ENCODE measurements at places on chromosomes 13 and 19.

- no peak for DNase-seq
These were observed 5.7 kb upstream of the FOXO1 start for GRCh38 chr13:40671956-40672764.

GRCh38 chr13:104816726-104817125 lies 1718.7 kb downstream of the EFNB2 start:
- DNase-seq, result no peak

DNA sequence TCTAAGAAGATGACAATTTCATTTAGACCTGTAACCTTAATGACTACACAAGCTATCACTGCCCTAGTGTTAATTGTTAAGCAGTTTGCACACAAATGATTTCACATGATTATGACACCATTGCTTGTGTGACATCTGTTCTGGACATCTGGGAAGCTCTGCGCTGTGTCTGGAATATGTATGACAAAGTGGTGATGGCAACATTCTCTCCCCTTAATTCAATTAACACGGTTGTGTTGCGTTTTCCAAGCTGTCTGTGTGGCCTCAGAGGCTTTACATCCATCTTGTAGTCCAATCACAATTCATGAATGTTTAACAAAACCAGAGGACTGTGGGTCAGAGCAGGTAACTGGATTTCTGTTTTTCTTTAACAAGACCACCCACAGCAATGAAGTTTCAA lies 204.4 kb downstream of the COG6 start:
- no peak for DNase-seq

DNA sequence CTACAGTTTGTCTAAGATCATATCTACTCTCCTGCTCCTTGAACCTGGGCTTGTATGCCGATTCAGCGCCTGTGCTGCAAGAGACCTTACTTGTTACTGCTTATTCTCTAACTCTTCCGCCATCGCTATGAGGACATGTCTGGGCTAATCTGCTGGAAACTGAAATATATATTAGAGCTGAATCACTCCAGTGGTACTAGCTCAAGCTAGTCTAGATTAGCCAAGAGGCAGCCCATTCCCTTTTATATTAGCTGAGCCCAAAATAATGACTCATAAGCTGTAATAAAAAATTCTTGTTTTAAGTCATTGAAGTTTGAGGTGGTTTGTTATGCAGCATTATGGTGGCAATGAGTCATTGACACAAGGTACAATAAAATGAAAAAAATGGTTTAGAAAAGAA lies 52.8 kb downstream of the SLC6A16 start:
- DNase-seq, result no peak

GRCh38 chr13:31020996-31021395 lies 88.5 kb downstream of the TEX26 start:
- no peak for DNase-seq

GRCh38 chr13:114080739-114081561 lies 51.5 kb downstream of the RASA3 start:
- no peak for DNase-seq

- DNase-seq, result no peak
These were observed 116.8 kb downstream of the FOXO1 start for GRCh38 chr13:40549500-40550094.

GRCh38 chr19:17522988-17523872 lies 11.8 kb downstream of the PGLS start:
- DNase-seq, result peak; percentile 25

DNA sequence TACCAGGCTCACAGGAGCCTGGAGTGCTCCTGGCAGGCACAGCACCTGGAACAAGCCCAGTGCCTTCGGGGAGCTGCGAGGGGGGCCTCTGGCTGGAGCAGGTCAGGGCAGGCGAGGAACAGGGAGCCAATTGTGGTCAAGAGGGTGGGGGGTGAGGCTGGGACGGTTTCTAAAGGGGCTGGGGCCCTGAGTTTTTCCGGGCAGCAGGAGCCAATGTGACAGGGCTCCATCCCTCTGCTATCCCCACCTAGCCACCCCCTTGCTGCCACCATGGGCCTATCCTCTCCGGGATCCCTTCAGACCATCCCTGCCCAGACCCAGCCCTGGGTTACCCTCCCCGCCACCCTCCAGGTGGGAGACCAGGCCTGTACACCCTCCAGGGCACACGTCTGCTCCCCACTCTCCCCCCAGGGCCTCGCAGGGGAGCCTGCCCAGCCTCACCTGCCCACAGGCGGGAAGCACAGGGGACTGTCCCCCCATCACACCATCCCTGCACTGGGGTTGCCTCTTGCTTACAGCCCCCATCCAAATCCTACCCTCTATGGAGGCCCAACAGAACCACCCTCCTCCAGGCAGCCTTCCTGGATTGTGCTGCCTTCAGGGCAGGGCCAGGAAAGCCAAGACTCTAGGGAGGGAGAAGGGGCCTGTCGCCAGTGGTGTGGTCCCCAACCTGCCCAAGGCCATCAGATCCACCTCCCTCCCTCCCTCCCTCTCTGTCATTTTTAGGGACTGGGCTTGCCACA lies 121.0 kb downstream of the URI1 start:
- DNase-seq, result no peak

DNA sequence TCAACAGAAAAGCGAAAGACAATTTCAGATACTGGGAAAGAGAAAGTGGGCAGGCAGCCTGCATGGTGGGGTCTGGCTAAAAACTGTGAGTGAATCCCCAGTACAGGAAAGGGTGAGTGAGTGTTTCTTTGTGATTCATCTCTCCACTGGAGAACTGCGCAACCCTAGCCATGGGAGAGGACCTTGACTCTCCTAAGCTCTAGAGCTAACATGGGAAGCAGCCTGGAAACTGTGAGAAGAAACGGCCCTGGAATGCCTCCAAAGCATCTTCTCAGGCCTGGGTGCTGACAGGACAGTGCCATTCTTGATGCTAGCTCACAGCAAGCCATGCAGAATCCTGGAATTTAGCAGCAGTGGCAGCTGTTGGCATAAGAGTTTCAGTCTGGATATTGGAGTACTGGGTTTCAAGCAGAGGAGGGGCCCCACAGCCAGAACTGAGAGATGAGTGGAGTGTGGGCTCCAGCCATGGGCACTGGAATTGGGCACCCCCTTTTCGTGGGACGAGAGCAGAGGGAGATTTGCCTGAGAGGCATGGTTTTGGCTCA lies 18.7 kb upstream of the SLAIN1 start:
- DNase-seq, result no peak

DNA sequence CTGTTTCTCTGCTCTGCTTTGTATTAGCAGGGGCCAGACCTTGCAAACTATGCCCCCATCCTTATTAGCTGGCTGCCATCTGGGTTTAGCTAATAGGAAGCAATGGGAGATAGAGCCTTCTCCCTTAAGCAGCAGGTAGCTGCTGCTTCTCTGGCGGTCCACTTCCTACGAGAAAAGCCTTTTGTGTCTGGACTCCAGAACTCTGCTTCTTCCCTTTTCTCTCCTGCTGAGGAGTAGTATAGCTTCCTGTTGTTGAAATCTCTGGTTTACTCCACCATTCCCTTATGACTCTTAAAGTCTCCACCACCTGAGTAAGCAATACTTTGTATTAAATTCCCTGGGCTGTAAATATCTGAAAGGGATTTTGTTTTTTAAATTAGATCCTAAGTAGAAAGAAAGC lies 147.1 kb downstream of the DNAJC15 start:
- no peak for DNase-seq

GRCh38 chr13:78084401-78084800 lies 165.8 kb upstream of the EDNRB start:
- DNase-seq, result no peak

- DNase-seq, result no peak
These were observed at the start of gene CYP4F11 for GRCh38 chr19:15934332-15935078. Gene CYP4F11, minus strand, starts transcription at chr19:15934529. Its CDS starts 121 bp downstream, at chr19:15934408.

GRCh38 chr13:51244637-51245405 lies 22.6 kb downstream of the FAM124A start:
- no peak for DNase-seq

GRCh38 chr13:35524171-35524570 lies 47.7 kb upstream of the MAB21L1 start:
- no peak for DNase-seq

DNA sequence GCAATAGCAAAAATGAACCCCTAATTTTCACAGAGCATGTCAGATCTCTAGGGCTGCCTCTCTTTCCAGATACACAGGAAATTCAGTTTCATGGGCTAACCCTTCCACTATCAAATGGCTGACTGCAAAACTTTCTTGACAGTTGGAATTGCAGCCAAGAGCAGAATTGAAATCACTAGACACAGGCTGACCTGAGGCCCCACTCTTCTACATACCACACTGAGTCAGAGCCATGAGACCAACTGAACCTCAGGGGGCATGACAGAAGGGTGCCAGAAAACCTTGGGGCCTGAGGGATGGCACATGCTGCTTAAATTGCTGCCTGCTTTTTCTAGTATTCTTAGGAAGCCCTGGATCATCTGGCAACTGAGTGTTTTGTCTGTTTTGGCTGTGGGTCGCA lies 1.7 kb upstream of the DLEU7 start:
- no peak for DNase-seq

DNA sequence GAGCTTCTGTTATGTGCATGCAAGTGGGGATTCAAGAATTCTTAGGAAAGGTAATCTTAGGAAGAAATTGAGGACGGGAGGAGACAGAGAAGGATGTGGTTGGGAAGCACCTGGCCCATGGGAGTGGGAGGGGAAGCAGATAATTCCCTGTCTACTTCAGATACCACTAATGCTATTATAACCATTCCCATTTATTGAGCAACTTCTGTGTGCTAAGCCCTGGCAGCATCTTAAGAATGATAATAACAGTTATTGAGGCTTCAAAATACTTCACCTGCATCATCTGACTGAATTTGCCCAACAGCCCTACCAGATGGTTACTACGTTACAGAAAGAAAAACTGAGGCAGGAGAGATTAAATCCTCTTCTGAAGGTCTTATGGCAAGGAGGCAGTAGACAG lies 1.4 kb downstream of the EPS8L1 start:
- no peak for DNase-seq

DNA sequence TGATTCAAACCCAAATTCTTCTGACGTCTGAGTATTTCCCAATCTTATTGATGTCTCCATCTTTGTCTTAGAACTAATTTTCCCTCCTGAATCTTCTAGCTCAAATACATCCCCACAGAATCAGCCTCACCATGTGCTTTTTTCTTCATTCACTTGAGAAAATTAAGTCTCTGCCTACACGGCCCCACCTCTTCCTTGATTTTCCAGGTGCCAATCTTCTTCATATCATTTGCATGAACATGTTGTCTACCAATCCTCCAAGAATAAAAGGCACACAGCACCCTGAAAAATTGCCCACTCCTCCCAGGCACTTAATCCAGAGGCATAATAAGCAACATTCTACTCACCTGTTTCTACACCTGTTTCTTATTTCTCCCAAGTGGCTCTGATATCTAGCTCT lies 408.1 kb upstream of the NBEA start:
- no peak for DNase-seq

GRCh38 chr13:40958655-40959054 lies 60.5 kb downstream of the ELF1 start:
- no peak for DNase-seq

GRCh38 chr13:111472083-111472482 lies 151.6 kb downstream of the TEX29 start:
- DNase-seq, result no peak

- DNase-seq, result no peak
These were observed 488 bp downstream of the RCN3 start for GRCh38 chr19:49528211-49528771.
